ENCODE measurements at places on chromosomes 7 and 10. TPM values are rescaled to one million over a fixed set of nuclear protein-coding genes. Genes with fewer than 3 reads are reported as not detected.

GRCh38 chr7:101237206-101238067 lies at the start of gene CLDN15:
TSS of gene CLDN15 (minus strand) at chr7:101237802. CDS start at chr7:101237581, 221 bp downstream.
- DNase-seq, result no peak

GRCh38 chr7:20407585-20408466 lies 77.1 kb downstream of the ITGB8 start:
- peak; percentile 23 for DNase-seq

DNA sequence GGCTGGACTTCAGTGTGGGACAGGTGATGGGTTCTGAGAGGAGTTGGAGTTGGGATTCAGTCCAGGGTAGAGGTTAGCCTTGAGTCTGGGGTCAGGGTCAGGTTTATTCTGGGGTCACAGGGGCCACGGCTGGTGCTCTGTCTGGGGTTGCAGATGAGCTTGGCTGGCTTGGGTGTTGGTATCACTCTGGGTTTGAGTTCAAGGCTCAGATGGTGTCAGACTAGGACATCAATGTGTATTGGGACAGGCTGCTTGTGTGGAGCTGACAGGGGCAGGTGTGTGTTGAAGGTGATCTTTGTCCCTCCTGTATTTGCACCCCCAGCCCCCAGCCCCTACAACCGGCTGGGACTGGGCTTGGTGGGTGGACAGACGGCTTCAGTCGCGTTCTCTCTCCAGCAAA lies 26.8 kb downstream of the TMEM270 start:
- DNase-seq, result no peak

The LRMDA gene
- total RNA-seq, result 9.6 TPM

The CLEC5A gene
- total RNA-seq, result 0.74 TPM

The UNC5B gene
- 12.8 TPM for total RNA-seq

The SH2D4B gene
- 0.40 TPM for total RNA-seq

Data from prostate gland (tissue), 2 donors.